ENCODE measurements at places on chromosomes 2 and 18. TPM values are rescaled to one million over a fixed set of nuclear protein-coding genes. Genes with fewer than 3 reads are reported as not detected.

DNA sequence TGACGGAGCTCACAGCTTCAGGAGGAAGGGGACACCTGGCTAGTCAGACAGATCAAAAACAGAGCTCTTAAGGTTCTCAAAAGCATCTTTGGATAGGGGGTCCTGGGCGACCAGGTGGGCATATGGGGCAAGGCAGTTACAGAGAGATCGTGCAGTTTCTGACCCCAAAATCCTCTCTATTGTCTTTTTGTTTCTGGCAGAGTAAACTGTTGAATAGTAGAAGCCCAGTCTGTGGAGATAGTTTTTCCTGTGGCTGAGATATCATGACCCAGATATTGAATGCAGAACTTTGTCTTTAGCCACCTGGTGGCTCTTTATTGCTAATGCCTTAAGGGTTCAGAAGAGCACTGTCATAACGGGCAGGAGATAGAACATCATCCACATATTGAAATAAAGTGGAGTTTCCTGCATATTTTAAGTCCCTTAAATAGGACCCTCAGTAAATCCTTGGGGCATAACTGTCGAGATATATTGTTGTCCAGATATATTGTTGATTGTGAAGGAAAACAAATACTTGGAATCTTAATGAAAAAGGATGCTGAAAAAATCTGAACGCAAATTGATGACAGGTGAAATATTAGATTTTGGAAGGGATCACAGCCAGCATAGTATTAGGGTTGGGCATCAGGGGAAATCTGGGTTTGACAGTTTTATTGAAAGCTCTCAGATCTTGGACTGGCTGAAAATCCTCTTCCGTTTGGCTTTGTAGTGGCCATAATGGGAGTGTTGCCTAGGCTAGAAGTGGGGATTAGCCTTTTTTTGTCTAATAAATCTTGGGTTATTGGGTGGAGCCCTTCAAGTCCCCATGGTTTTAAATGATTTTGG, 14.1 kb upstream of the ZDBF2 start:
- peaks cover 2% of the 10 kb centered on the region for H3K36me3 ChIP-seq
- H3K27me3 ChIP-seq, result peaks cover 70% of the 10 kb centered on the region

- no peak for DNase-seq
- peaks cover 8% of the 10 kb centered on the region for H3K27me3 ChIP-seq
- peaks cover 69% of the 10 kb centered on the region for H3K4me1 ChIP-seq
- peaks cover 2% of the 10 kb centered on the region for H3K36me3 ChIP-seq
Observed at GRCh38 chr2:62304429-62305417, 108.8 kb downstream of the B3GNT2 start.

GRCh38 chr2:229901819-229902218, 20.0 kb downstream of the TRIP12 start:
- no peaks in the 10 kb centered on the region for H3K27me3 ChIP-seq
- peaks cover 16% of the 10 kb centered on the region for H3K36me3 ChIP-seq
- H3K4me1 ChIP-seq, result peaks cover 48% of the 10 kb centered on the region
- no peak overlapping the region for H3K4me3 ChIP-seq
- no peak overlapping the region for H3K27ac ChIP-seq
- DNase-seq, result no peak

DNA sequence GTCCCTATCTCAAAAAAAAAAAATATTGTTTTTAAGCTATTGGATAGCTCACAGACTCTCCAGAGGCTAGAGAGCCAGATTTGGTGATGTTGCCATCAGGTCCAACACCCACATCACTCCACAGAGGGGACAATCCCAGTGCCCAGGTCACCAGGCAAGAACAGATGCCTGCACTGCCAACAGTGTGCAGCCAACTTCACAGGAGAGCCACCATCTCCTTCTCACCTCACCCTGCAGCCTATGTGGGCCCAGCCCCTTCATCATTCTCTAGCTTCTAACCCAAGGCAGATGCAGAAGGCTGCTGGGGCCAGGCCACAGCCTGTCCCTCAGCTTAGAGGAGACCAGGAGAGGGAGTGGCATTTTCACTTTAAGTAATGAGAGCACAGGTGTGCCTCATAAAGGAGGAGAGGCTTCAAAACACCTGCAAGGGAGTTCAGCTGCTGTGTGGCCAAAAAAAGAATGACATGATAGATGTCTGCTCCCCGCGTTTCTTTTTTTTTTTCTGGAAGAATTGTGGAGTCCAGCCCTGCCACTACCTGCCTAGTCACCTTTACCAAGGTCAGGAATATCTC, 98.0 kb upstream of the ZSWIM2 start:
- H3K27me3 ChIP-seq, result peaks cover 2% of the 10 kb centered on the region
- H3K4me3 ChIP-seq, result no peak overlapping the region

- no peaks in the 10 kb centered on the region for H3K4me1 ChIP-seq
- no peak overlapping the region for H3K27ac ChIP-seq
- no peak overlapping the region for H3K4me3 ChIP-seq
- H3K36me3 ChIP-seq, result peaks cover 9% of the 10 kb centered on the region
- no peak for DNase-seq
Observed at GRCh38 chr2:36540986-36541754, 56.8 kb downstream of the FEZ2 start.

GRCh38 chr2:32738939-32739338, 111.1 kb downstream of the TTC27 start:
- no peaks in the 10 kb centered on the region for H3K27me3 ChIP-seq
- H3K4me1 ChIP-seq, result no peaks in the 10 kb centered on the region
- peaks cover 16% of the 10 kb centered on the region for H3K36me3 ChIP-seq
- DNase-seq, result no peak

DNA sequence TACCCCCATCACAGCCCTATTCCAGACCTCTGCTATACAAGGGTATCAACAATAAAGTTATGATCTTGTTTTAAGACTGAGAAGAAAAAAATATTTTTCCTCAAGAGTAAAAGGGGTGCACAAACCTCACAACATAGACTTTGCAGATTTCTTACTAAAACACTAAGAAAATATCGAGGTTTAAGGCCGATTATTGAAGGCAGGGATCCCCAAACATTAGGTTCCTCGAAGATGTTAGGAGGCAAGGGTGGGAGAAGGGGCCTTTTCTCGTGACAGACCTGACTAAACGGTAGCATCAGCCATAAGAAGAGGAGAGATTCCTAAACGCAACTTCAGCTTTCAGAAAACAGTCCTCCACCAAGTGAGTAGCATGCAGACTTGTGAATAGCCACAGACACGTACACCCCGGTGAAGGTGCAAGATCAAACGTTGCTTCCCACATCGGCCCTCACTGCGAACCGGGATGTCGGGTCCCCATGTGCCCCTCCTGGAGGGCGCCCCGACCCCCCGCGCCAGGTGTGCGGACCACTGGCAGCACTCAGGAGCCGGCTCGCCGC, 678 bp downstream of the PIAS2 start:
- DNase-seq, result peak; percentile 33
- H3K27ac ChIP-seq, result peak overlapping the region; percentile 90

DNA sequence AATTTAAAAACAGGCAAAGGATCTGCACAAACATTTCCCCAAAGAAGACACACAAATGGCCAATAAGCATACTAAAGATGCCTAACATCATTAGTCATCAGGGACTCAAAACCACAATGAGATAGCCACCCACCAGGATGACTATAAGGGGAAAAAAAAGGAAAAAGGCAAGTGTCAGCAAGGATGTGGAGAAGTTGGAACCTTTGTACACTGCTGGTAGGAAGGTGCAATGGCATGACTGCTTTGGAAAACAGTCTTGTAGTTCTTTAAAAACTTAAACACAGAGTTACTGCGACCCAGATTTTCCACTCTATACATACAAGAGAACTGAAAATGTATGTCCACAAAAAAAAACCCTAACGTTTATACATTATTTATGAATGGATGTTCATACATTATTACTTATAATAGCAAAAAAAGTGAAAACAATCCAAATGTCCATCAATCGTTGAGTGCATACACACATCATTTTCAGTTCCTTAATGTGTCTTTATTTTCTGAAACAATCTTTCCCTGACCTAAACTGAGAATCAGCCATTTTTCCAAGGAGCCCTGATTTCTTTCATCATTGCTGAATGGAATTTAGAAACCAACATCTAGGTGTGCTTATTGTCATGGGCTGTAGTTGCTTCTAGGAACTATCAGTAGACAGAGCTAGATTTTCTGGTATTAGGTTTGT, 64.7 kb upstream of the TLK1 start:
- H3K27me3 ChIP-seq, result no peaks in the 10 kb centered on the region
- no peak overlapping the region for H3K27ac ChIP-seq
- no peak overlapping the region for H3K4me3 ChIP-seq
- H3K36me3 ChIP-seq, result no peaks in the 10 kb centered on the region
- no peak for DNase-seq

DNA sequence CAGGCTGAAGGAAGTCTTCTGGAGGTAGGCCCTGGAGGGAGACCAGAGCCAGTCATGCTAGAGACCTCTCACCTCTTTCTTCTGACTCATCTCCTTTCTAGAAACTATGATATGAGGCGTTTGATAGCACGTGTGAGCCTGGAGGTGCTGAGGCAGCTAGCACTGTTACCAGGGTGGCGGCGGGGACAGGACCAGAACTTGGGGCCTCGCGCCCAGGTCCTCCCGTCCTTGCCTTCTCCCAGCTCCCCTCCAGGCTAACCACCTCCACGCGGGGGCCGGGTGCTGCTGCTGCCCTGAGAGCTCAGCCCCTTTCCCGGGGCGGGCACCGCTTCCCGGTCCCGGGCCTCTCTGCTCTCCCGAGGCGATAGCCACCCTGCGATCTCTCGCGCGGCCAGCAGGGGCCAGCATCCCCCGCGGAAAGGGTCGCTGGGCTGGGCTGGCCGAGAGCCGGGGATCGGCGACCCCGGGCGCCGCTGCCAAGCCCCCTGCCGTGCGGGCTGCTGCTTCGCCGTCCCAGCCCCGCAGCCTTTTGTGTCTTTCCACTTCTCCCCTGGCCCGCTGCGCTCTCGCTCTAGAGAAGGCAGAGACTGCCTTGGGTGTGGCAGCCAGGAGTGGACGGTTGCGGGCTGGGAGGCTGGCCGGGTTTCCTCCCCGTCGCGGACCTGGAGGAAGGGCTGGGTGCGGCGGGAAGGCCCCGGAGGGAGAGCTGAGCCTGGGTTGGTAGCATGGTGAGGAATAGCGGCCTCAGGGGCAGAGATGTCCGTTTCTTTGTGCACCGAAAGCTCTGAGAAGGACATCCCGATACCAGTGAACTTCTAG, 49.1 kb downstream of the TMEM17 start:
- H3K36me3 ChIP-seq, result no peaks in the 10 kb centered on the region
- H3K27me3 ChIP-seq, result peaks cover 3% of the 10 kb centered on the region
- no peaks in the 10 kb centered on the region for H3K4me1 ChIP-seq
- peak overlapping the region; percentile 19 for H3K4me3 ChIP-seq
- peak; percentile 45 for DNase-seq

DNA sequence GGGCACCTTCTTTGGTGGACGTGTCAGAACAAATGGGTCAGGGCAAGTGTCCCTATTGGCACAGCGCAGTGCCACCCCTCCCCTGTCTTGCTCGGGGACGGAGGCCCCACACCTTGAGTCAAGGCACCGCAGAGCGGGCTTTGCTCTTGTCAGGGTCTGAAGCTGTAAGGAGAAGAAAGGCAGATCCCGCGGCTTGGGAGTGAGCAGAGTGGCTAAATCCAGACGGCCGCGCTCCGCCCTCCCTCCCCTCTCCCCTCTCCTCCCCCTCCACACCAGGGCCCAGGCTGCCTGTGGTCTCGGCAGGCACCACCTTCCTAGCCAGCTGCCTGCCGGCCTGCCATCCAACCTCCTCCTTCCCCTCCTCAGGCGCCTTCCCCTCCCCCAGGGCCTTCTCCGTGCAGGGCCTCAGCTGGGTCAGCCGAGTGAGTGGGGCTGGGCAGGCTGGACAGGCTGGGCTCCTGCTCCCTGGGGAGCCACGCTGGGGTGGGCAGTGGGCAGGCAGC, 25.8 kb downstream of the SPEG start:
- H3K4me1 ChIP-seq, result no peaks in the 10 kb centered on the region
- H3K36me3 ChIP-seq, result no peaks in the 10 kb centered on the region
- no peak for DNase-seq
- peaks cover 3% of the 10 kb centered on the region for H3K27me3 ChIP-seq
- no peak overlapping the region for H3K4me3 ChIP-seq

DNA sequence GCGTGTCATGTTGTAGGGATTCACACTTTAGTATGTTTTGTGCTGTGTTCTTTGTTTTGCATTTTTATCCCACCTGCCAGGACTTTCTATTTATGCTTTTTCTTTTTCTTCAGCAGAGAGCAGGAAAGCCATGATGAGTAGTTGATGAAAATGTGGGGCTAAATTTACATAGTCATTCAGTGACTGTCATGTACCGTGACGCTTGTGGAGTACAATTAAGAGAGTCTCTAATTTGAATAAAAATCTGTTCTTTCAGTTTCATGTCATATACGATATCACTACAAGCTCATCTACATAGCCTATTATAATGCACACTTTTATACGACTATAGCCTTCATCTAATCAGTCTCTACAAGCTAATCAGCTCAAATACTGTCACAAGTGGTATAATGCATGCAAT, 112.7 kb upstream of the SPATS2L start:
- no peaks in the 10 kb centered on the region for H3K36me3 ChIP-seq
- H3K4me3 ChIP-seq, result no peak overlapping the region
- no peak for DNase-seq
- no peak overlapping the region for H3K27ac ChIP-seq
- peaks cover 12% of the 10 kb centered on the region for H3K27me3 ChIP-seq

GRCh38 chr2:70975237-70975636, 3.2 kb upstream of the ANKRD53 start:
- no peak overlapping the region for H3K4me3 ChIP-seq
- H3K36me3 ChIP-seq, result no peaks in the 10 kb centered on the region
- H3K27me3 ChIP-seq, result peaks cover 20% of the 10 kb centered on the region
- no peak overlapping the region for H3K27ac ChIP-seq
- DNase-seq, result no peak

DNA sequence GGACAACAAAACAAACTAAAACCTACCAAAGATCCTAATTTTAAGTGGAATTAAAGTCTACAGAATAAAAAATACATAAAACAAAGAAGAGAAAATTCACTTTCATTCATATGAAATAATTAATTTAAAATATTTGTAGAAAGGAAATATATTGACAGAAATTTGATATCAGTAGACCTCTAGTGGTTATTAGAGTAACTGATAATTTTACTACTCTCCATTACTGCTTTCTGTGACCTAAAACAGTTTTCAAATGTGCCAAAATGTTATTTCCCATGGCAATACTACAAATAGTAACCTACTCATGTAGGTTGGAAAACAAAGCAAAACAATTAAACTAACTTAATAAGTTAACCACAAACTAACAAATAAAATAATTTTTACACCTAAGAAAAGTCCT, 147.1 kb downstream of the NOL4 start:
- H3K4me1 ChIP-seq, result no peaks in the 10 kb centered on the region
- no peak for DNase-seq
- no peak overlapping the region for H3K4me3 ChIP-seq
- no peaks in the 10 kb centered on the region for H3K27me3 ChIP-seq

The TP53I3 gene
- 0.96 TPM for total RNA-seq

The CRYGC gene
- total RNA-seq, result not detected

The EIF2AK3 gene
- total RNA-seq, result 28.7 TPM

The E2F6 gene
- total RNA-seq, result 23.7 TPM

The TEX44 gene
- total RNA-seq, result not detected

The FAHD2A gene
- 33.2 TPM for total RNA-seq
